ENCODE measurements at places on chromosomes 11 and 22.

- DNase-seq, result no peak
Measured at GRCh38 chr11:103586756-103587155, 449.7 kb upstream of the DDI1 start.

- DNase-seq, result no peak
Measured at GRCh38 chr11:133520707-133521106, 11.6 kb downstream of the OPCML start.

- peak; percentile 9 for DNase-seq
Measured at GRCh38 chr11:22192289-22192641, 620 bp upstream of the ANO5 start.

DNA sequence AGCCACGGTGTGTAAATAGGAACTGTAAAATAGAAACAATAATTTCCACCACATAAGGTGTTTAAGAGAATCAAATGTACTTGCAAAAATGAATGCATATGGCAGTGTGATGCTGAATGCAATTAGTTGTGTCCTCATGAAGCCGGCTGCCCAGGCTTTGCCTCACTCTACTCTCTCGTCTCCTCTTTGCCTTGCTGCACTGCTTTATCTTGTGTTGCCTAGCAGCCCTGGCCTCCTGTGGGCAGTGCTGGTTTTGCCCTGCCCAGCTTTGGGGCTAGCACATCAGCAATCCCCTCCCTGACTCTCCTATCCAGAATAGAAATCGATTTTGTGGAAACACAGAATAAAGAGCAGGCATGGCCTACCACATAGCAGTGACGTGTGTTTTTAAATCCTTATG, 30.0 kb downstream of the LRRC32 start:
- DNase-seq, result no peak

DNA sequence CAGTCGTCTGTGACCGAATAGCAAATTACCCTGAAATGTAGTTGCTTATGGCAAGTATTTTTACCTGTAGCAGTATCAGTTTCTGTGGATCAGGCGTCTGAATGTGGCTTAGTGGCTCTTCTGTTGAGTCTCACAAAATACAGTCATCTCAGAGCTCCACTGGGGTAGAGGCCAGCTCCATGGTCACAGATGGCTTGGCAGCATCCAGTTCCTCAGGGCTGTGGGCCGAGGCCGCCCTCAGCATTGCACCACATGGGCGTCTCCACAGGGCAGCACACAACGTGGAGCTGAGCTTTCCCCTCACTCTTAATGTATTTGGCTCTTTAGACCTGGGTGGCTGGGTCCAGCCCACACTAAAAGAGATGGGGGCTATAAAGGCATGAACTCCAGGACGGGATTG, 57.8 kb downstream of the SBF1 start:
- peak; percentile 56 for DNase-seq

DNA sequence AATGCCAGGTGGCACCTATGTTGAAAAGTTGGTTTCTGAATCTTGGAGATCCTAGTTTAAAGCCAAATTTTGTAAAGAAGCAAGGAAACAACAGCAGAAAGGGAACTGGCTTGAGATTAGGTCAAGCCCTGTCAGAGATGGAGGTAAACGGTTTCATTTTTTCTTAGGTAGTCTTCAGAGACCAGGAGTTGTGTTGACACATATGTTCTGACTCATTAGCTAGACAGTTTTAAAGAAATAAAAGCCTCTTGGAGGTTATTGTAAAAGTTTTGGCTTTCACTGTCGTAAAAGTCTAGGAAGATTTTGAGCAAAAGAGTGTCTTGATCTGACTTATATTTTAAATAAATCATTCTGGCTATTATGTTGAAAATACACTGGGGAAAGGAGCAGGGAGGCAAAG, 151.5 kb upstream of the CTSC start:
- no peak for DNase-seq

- no peak for DNase-seq
Measured at GRCh38 chr11:116454951-116455350, 317.8 kb downstream of the BUD13 start.

- DNase-seq, result no peak
Measured at GRCh38 chr22:21074102-21074715, 28.5 kb downstream of the LRRC74B start.

DNA sequence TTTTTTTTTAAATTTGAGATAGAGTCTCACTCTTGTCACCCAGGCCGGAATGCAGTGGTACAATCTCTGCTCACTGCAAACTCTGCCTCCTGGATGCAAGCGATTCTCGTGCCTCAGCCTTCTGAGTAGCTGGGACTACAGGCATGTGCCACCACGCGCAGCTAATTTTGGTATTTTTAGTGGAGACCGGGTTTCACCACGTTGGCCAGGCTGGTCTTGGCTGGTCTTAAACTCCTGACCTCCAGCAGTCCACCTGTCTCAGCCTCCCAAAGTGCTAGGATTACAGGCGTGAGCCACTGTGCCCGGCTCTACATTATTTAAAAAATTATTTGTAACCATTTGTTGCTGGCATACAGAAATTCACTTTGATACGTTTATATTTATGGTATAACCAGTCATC, 18.6 kb downstream of the EP300 start:
- DNase-seq, result no peak

- no peak for DNase-seq
Measured at GRCh38 chr11:45104790-45105084, 41.7 kb upstream of the PRDM11 start.

DNA sequence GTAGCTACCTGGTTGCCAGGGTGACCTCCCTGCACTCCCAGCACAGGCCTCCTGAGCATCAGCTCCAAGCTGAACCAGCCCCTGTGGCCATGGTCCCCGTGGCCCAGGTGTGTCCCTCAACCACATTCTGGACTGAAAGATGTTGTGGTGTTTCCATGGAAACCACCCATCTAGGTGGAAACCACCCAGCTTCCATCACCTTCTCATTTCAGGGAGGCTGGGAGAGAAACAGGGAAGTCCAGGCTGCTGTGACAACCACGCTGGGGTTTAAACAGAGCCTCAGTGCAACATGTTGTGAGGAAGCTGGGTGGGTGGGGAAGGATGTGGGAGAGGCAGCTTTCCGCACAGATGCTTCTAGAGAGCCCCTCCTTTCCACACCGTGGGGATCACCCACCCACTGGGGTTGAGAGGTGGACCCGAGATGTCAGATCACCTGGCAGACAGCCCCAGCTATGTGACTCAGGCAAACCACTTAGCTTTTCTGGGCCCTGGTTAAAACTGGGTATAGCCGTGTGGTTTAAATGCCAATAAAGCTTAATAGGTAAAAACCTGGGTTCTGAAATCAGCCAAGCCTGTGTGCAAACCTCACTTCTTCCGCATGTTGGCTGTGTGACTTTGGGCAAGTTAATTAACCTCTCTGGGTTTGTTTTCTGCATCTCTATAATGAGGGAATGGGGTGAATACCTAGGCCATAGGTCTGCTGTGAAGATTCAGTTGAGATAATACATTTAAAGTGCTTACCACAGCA, 46.4 kb downstream of the CD82 start:
- DNase-seq, result no peak

DNA sequence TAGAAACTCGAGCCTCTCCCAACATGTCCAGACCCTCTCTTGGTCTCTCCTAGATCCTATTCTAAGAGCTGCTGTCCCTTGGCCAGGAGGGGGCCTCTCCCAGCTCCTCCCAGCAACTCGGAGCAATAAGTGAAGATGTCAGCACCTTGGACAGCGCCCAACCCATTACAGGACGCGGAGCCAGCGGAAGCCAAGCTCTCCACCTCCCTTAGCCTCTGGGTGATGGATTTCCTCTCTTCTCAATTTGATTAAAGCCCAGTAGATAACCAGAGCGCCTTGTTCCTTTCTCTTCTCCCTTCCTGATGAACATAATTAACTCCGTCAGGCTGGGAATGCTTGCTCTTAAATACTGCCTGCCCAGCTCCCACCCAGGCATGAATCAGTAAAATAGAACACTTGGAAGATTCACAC, 26.2 kb upstream of the TPBGL start:
- peak; percentile 28 for DNase-seq

DNA sequence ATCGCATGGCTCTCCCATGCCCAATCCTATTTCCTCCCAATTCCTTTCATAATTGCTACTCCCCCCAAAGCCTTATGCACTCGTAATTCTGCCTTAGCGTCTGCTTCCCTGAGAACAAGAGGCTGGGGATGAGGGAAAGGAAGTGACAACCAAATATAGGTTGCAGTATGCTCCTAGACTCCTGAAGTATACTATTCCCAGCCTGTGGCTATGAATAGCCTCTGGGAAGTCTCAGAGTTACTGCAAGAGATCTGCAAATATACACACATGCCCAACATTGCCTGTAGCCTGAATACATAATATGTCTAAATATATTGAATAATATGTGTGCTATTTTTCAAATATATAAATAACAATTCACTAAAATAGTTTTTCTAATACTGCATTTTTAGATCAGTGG, 96.1 kb upstream of the CD44 start:
- DNase-seq, result no peak

GRCh38 chr11:11985954-11986949, 22.2 kb downstream of the DKK3 start:
- no peak for DNase-seq

- no peak for DNase-seq
Measured at GRCh38 chr22:46000081-46001027, 23.4 kb upstream of the WNT7B start.

- no peak for DNase-seq
Measured at GRCh38 chr22:39236321-39237317, 8.2 kb downstream of the PDGFB start.

- no peak for DNase-seq
Measured at GRCh38 chr11:95835351-95835750, 45.1 kb downstream of the CEP57 start.

GRCh38 chr11:39810358-39810757, 1649.1 kb downstream of the LRRC4C start:
- DNase-seq, result no peak

GRCh38 chr11:61416941-61417340, 12.8 kb downstream of the CPSF7 start:
- DNase-seq, result no peak

Data from pons (tissue), 1 donor.